ENCODE measurements at places on chromosomes 11 and 22.

DNA sequence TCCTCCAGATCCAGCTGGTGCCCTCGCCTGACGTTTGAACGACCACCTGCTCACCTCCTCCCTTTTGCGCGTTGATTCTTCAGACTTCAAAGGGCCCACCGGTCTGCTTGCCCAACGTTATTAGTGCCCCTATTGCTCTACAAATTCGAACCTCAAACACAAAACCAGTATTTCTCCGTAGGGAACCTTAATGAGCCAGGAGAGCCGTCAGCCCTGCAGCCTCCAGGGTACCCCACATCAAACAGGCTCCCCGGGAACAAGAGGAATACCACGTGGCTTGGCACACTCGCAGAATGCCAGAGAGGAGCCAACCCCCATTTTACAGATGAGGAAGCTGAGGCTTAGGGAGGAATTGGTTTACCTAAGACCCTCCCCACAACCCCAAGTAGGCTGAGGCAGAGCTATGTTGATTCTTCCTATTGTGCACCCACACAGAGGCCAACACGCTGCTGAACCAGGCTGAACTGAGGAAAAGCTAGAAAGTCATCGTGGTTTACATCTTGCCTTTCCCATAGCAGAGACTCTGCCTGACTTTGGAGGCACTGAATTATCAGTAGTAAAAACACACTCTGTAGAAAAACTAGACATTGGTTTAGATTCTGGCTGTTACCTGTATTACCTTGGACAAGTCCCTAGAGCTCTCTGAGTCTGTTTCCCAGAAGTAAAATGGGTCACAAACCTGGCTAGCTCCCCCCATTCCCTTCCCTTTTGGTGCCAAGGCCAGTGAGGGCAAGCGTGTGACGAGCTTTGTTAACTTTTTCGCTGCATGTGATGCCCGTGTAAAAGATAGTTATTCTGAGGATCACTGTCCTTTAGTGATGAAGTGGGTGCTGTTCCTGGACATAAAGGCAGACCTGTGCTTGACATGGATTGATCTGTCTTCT, 764 bp downstream of the TKFC start:
- no peak for DNase-seq

- no peak for DNase-seq
These were observed 25.0 kb upstream of the GAL start for GRCh38 chr11:68659158-68659921.

DNA sequence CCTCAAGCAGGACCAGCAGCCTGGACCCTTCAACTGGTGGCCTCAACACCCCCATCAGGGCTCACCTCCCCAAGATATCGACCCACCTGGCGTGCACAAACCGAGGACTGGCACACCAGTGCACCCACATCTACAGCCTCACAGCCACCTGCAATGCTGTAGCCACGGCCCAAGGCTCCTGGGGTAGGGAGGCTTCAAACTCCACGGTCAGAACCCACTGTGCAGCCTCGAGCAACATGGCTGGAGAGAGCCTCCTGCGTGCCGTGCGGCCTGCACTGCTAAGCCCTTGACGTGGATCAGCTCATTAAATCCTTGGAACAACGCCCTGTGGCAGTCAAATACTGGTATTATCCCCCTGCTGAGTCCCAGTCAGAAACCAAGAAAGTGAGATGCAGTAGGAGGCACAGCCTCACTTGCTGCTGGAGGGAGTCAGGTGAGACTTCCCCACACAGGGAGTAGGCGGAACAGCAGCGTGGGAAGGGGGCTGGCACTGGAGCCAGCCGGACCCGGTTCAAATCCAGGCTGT, 4.6 kb downstream of the CARD10 start:
- DNase-seq = no peak

DNA sequence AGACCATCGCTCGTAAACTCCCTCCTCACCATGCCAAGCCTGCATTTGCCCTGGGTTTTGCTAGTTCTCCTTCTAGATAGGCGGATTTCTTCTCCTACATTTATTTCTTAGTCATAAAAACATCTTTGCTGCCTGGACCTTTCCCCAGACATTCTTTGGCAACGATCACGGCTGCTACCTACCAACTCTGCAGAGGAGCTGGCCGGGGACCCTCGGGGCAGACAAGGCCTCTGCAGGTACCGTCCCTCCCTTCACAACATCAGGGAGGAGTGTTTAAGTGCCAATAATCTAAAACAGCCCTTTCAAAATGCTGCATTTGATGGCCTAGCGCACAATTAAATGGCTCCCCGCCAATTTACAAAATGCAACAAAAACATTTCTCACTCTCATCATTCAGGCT, 34.4 kb downstream of the BRD1 start:
- no peak for DNase-seq

GRCh38 chr11:74278721-74279161, 32.7 kb downstream of the P4HA3 start:
- no peak for DNase-seq

- DNase-seq = no peak
These were observed 46.3 kb upstream of the ANO3 start for GRCh38 chr11:26285608-26286007.

- DNase-seq = no peak
These were observed 128.2 kb downstream of the SNX19 start for GRCh38 chr11:130787973-130788570.

GRCh38 chr11:70650075-70650909, 252.0 kb downstream of the CTTN start:
- DNase-seq = no peak

- DNase-seq = no peak
These were observed 130.0 kb upstream of the MTNR1B start for GRCh38 chr11:92839450-92839849.

- DNase-seq = no peak
These were observed 294.3 kb downstream of the OPCML start for GRCh38 chr11:133238027-133238426.

- DNase-seq = no peak
These were observed 160.4 kb downstream of the CTTN start for GRCh38 chr11:70558681-70559080.

GRCh38 chr11:123838659-123839058, 32.5 kb upstream of the OR6M1 start:
- no peak for DNase-seq

DNA sequence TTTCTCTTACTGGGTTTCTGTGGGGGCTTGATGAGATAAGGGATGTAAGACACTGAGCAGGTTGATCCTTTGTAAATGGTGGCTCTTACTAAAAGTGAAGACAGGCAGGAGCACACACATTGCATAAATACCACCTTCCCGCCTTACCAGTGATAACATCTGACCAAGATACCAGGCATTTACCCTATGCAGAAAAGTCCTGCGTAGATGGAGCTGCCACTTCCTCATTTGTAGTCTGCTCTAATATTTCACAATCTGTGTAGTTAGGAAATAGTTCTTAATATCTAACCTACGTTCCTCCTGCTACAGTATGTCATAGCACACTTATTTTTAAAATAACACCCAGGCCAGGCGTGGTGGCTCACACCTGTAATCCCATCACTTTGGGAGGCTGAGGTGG, 23.9 kb upstream of the SWAP70 start:
- no peak for DNase-seq

GRCh38 chr11:69467646-69468045, 13.8 kb upstream of the LINC01488 start:
- DNase-seq = no peak

DNA sequence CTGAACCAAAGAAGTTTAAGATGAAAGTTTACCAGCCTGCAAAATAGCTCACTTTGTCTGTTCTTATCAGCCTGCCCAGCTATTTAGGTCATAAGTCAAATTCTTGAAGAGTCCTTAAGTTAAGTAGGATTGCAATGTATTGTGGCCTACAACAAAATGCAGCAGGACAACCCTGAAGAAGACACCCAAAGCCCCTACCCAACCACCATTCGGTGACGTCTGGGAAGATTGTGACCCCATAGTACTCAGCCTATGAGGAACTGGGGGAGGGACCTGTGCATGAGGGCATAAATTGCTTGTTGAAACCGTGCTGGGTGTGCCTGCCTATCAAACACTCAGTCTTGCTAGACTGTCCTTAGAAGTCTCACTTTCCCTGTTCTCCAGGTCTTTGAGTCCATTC, 50.5 kb upstream of the FDX1 start:
- DNase-seq = no peak

DNA sequence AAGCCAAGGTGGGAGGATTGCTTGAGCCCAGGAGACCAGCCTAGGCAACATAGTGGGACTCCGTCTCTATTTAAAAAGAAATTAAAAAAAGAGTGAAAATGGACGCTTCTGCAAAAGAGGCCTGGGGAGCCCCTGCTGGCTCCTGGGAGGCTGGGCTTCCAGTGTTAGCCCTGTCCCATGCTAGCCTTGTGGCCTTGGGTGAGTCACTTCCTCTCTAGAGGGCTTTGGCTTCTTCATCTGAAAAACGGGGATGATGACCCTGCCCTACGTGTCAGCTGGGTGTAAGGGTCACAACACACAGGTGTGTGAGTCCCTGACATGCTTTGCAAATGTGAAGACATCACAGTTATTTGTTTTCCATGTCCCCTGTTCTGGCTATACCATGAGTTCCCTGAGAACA, 32.8 kb downstream of the FAM227A start:
- no peak for DNase-seq

GRCh38 chr11:12221051-12221535, 110.7 kb downstream of the MICAL2 start:
- DNase-seq = no peak

DNA sequence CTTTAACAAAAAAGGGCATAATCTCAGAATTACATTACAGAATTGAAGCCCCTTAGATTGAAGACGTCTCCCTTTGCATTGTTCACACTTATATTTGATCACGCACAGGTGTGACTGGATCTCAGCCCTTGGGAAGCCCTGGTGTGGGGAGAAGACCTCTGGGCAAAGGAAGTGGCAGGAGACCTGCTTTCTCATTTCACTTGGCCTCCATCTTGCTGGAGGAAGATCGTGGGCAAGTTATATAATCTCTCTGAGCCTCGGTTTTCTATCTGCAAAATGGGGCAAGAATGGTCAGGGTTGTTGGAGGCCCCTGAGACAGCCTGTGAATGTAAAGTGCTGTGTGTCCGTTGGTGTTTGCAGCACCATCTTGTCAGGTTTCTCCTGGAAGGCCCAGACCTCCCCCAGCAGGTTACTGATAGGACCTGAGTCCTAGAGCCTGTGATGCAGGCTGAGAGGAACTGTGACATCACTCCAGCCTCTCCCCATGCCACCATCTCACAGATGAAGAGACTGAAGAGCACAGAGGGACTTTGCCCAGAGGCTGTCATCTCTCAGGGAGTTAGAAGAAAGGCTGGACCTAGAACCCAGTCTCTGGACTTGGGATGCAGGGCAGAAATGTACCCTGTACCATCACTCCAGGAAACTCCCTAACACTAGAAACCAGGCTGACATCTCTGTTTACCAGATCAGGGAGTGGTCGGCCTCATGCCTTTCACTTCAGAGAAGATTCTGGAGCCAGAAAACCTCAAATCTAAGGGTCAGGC, 1.1 kb upstream of the APOA1 start:
- no peak for DNase-seq

- DNase-seq = no peak
These were observed 9.5 kb downstream of the DCHS1 start for GRCh38 chr11:6646071-6646470.

GRCh38 chr11:70193411-70194292, 9.4 kb upstream of the FADD start:
- no peak for DNase-seq

GRCh38 chr11:35064114-35064800, 74.7 kb upstream of the CD44 start:
- no peak for DNase-seq

DNA sequence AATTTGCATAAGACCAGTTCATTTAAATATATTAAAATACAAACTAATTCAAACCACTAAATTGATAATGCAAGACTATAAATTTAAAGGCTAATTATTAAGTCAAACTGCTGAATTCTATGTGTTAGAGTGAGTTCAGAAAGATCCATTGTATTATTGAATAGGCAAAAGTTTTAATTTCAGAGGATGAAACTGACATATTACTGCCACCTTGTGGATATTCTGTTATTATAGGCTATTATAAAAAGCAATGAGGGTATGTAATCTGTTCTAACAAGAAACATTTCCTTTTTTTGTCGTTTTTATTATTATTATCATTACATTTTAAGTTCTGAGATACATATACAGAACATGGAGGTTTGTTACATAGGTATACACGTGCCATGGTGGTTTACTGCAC, 20.9 kb upstream of the NAALAD2 start:
- no peak for DNase-seq

- no peak for DNase-seq
These were observed 100.6 kb upstream of the HSD17B12 start for GRCh38 chr11:43579919-43580276.

DNA sequence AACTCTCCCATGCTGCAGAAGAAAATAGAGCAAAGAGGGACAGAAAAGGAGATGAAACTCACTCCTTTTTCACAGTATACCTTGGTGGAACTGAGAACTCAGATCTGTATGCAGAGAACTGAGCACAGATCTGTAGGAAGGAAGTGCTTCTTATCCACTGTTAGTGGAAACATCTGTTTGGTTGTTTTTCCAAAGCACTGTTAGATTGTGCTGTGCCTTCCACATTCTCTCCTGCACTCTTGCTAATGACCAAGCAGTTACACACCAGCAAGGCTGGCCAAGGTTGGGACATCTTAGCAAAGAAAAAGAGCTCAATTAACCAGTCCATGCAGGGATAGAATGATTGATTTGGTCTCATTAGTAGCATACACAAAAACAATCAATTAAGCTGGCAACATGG, 20.1 kb upstream of the SIK2 start:
- no peak for DNase-seq
